ENCODE measurements at places on chromosomes 2 and 18.

GRCh38 chr2:231344851-231345250 is 50.7 kb upstream of the B3GNT7 start:
- DNase-seq = no peak

- no peak for DNase-seq
These were observed 64.1 kb upstream of the CNGA3 start for GRCh38 chr2:98282109-98282508.

- no peak for DNase-seq
These were observed 34.7 kb upstream of the MCFD2 start for GRCh38 chr2:46950314-46950713.

DNA sequence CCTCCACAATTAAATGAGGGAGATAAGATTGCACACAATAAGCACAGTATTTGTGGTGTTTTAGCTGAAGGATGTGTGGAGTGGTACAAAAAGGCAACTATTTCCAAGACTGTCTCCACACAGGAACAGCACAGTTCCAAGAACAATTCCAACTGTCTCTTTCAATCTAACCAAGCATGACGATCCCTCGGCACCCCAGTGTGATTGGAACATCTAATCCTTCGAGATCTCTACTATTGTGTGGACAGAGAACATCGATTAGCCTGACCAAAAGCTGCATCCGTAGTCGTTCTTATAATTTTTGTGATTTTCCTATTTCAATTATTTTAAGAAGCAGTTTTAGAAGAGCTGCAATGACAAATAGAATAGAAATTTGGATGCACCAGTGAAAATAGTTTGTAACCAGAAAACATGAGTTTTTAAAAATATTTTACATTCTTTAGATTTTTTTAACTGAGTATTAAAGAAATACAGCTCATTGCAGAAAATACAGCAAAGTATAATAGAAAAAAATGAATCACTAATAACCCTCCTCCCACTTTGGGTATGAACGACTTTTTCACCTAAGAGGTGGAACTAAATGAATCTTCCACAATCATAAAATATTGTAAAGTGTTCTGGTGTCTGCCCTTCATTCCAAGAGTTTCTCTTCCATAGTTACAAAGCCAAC is 76.4 kb upstream of the CABLES1 start:
- DNase-seq = no peak

GRCh38 chr2:158478237-158478636 is 21.5 kb downstream of the PKP4 start:
- no peak for DNase-seq

GRCh38 chr2:61993422-61994024 is 88.0 kb downstream of the COMMD1 start:
- peak; percentile 23 for DNase-seq

DNA sequence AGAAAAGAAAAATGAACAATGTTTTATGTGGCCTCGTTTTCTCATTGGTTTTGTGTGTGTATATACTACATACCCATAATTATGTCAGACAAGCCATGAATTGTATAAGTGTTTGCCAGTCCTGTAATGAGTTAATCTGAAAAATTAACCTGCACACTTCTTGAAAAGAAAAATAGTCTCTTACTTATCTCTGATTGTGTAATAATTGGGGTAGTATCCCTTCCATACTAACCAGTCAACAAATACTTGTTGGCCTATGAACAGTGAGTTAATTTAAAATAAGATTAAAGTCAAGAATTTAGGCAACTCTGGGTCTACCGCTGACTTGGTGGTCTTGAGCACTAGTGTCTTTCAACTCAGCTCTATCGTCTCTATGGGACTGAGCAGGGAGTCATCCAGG is 48.8 kb downstream of the ACVR1 start:
- no peak for DNase-seq

DNA sequence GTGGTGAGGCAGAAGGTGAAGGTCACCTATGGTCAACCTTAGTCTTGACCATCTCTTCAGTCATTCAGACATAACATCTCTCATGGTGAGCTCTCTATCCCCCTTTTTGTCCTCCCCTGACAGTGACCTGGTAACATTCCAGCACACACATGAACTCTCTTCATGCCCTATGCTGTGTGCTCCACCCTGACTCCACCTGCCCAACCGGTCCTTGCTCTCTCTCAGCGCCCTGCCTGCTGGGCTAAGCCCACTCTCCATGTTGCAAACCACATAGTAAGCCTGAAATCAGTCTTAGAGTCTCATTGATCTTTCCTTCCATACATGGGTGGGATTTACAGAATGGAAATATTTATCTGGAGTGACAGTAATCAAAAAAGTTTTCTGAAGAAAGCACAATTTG is 52.8 kb downstream of the MARCO start:
- no peak for DNase-seq

GRCh38 chr18:50162486-50163304 is 32.3 kb downstream of the MYO5B start:
- DNase-seq = no peak

DNA sequence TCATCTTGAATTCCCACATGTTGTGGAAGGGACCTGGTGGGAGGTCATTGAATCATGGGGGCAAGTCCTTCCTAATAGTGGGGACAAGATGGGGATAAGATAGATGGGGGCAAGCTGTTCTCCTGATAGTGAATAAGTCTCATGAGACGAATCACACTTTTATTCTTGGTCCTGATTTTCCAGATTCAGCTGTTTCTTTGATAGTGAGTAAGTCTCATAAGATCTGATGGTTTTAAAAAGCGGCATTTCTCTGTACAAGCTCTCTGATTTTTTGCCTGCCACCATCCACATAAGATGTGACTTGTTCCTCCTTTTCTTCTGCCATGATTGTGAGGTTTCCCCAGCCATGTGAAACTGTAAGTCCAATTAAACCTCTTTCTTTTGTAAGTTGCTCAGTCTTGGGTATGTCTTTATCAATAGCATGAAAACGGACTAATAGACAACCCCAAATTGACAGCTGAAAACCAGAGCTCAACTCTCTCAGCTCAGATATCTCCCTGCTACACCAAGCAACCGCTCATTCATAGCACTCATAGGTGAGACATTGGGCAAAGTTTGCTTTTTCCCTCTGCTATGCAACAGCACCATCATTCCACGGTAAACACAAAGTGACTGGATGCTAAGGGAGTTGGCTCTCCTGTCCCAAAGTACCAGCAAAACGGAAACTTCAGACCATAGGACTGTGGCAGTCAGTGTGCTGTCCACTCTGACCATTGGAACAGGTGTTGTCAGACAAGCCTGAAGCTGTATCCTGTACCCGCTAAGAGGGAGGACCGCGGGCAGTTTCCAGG is 44.9 kb upstream of the TBC1D8 start:
- DNase-seq = no peak

DNA sequence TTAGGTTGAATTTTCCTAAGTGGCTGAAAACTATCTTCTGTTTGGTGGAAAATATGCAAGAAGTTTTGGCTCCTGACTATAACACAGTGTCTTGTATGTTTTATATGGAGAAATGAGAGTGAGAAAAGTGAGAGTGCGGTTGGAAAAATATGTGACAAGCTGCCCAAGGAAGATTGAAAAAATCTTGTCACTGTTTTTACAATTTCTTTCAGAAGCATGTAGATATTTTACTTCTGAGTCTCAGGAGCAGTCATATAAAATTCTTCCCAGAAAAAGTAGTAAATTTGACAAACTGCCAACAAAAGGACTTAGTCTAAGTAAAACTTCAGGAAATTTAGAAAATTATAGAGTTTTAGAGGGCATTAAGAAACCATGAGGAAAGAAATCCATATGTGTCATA is 19.4 kb upstream of the RMND5A start:
- DNase-seq = no peak

- DNase-seq = no peak
These were observed 369.9 kb downstream of the LPIN1 start for GRCh38 chr2:12116228-12116750.

DNA sequence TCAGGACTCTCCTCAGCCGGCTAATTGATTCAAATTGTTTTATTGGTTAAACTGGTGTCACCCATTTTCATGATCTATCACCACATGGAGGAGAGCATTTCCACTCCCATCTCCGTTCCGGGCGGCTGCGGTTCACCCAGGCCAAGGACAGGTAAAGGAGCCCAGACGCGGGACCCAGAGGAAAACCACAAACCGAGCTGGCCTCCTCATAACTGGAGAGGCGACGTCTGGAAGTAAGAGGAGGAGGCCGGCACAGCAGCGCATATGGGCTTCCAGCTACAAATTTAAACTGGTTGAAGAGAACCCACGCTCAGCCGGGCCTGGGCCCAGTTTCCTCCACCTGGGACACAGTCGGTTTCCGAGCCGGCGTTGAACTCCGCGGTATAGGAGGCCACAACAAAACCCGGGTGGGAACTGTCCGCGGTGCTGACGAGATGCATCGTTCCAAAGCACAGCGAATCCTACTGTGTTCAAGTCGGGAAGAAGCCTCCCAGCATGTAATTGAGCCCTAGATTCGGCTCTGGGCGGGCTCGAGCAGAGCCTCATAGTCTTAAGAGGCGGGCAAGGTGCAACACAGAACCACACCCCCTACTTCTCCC is 3.0 kb upstream of the SKOR2 start:
- peak; percentile 76 for DNase-seq

All from right hindlimb (tissue), 1 donor.